GM12892 (cell line): ENCODE measurements at places on chromosomes 7 and 10.

GRCh38 chr10:100184840-100185239 lies 989 bp downstream of the ERLIN1 start:
- DNase-seq: no peak

GRCh38 chr10:29668628-29669027 lies 33.9 kb upstream of the SVIL start:
- DNase-seq: no peak

- no peak for DNase-seq
Observed at GRCh38 chr7:93535616-93536015, 38.9 kb downstream of the CALCR start.

DNA sequence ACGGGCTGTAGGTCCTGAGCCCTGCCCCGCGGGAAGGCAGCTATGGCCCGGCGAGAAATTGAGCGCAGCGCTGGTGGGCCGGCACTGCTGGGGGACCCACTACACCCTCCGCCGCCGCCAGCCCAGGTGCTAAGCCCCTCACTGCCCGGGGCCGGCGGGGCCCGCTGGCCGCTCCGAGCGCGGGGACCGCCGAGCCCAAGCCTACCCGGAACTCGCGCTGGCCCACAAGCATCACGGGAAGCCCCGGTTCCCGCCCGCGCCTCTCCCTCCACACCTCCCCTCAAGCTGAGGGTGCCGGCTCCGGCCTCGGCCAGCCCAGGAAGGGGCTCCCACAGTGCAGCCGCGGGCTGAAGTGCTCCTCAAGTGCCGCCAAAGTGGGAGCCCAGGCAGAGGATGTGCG lies 5.5 kb upstream of the CACUL1 start:
- DNase-seq: no peak

DNA sequence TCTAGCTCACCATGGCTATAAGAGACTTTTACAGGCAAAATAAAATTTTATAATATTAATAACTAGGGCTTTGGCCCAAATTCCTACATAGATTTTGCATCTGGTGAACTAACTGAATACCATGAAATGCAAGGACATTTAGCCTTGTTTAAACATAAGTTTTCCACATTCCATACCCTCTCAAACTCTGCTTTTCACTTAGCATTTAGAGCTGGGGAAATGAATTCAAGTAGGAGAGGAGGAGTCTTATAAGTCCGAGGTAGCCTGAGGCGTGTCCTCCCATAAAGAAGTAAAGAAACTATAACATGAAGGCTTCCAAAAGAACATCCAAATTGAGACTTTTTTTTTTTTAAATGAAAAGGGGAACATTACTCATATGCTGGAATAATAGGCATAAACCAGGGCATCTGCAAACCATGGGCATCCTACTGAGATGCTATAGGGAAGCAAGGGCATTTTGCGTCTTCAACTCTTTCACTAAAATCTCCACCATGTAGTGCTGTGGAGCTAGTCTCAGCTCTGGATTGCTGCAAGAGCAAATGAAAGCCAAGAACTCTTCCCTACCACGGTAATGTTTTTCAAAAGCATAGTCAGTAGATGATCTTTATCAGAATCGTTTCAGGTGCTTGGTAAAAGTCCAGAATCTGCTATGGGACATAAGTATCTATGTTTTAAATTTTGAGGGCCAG lies 79.1 kb downstream of the PALS2 start:
- DNase-seq: no peak

GRCh38 chr7:75572814-75573213 lies 80.7 kb downstream of the SPDYE5 start:
- no peak for DNase-seq

DNA sequence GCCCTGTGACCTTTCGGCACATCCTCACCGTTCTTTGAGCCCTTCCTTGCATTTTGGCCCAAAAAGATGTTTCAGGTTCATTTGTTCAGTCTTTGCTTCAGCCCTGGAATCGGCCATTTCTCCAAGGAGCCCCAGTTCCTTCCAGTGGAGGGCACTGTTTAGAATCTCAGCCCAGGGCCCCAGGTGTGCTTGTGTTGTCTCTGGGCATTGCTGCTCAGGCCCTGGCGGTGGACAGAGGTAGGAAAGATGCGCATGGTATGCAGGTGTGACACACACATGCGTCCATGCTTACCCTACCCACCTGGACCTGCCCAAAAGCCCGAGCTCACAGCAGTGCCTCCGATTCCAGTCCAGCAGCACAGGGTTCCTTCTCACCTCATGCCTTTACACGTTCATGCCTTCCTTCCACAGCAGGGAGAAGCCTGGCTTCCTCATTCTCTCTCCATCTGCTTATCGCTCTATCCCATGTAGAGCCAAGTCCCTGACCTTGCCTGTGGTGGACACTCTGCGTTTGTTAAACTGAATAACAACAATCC lies 70.6 kb downstream of the LHPP start:
- no peak for DNase-seq

DNA sequence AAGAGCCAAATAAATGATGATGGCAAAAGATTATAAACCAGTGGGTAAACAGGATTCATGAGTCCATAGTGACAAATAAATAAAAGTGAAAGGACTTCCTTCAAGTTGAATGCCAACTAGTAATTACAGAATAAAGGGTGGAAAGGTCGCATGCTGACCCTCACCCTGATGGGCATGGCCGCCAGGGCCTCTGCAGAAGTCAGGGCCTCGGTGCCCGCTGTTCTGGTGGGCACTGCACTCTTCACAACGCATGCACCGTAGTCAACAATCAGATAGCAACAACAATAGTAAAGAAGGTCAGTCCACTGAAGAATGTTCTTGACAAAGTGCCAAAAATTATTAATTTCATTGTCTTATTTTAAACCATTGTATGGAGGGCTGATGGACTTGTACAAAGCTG lies 123.2 kb upstream of the LANCL2 start:
- DNase-seq: no peak

DNA sequence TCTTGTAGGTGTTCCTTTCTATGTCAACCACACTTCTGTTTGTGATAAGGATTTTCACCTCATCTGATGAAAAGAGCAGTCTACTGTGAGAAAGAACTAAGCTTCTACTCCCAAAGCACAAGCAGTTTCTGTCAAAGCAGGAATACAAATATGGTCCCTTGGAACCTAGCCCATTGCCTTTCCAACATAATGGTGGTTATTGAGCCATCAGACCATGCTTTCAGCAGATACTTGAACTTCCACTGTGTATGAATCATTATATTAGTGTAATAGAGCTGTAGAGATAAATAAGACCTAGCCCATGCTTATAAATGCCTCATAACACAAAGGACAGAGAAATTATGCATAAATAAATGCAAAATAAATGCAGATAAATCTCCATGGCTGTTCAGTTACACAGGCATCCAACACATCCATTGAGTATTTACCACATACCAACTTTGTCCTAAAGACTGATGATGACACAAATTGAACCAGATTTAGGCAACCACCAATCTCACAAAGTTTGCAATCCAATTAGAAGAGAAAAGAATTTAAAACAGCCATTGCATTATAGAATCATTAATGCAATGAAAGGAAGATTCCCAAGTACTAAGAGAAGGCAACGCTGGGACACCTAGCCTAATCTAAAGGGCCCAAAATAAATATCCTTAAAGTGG lies 729.4 kb upstream of the C7orf33 start:
- no peak for DNase-seq

DNA sequence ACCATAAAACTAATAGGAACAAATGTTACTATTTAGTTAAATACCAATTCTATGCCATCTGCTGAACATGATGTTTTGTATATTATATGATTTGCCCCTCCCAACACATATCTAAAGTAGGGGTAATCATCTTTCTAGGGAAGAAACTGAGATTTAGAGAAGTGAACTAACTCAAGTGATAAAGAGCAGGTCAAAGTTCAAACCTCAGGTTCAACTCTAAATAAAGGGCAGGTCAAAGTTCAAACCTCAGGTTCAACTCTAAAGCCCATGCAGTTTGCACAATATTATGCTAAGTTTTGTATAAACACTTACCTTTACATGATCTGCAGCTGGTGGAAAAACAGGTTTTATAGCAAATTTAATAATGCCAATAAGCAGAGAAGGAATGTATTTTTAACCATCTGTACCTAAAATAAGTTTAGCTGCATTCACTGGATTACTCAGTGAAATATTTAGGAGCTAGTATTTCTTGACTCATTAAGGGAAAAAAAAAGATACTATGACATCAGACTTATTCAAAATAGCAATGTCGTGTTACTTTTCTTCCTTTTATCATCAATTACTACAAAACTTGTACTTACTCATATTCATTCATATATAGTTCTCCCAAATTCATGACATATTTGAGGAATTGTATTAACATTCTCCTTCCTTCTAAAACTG lies 1194.3 kb upstream of the CELF2 start:
- no peak for DNase-seq

GRCh38 chr7:132857031-132857430 lies 224.9 kb downstream of the CHCHD3 start:
- no peak for DNase-seq

DNA sequence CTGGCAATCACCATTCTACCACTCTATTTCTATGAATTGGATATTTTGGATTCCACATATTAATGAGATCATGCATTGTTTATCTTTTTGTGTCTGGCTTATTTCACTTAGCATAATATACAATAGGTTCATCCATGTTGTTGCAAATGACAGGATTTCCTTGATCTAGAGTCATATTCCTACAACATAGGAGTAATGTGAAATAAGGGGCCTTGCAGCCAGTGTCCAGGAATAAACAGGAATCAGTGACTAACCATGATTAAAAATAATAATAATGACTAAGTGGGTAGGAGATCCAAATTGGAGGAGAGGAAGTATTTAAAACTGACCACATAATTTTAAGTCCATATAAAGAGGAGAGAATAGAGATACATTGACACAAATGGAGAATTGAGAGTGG lies 49.9 kb downstream of the SCIN start:
- no peak for DNase-seq

GRCh38 chr7:20224025-20224424 lies 6.8 kb upstream of the MACC1 start:
- no peak for DNase-seq

DNA sequence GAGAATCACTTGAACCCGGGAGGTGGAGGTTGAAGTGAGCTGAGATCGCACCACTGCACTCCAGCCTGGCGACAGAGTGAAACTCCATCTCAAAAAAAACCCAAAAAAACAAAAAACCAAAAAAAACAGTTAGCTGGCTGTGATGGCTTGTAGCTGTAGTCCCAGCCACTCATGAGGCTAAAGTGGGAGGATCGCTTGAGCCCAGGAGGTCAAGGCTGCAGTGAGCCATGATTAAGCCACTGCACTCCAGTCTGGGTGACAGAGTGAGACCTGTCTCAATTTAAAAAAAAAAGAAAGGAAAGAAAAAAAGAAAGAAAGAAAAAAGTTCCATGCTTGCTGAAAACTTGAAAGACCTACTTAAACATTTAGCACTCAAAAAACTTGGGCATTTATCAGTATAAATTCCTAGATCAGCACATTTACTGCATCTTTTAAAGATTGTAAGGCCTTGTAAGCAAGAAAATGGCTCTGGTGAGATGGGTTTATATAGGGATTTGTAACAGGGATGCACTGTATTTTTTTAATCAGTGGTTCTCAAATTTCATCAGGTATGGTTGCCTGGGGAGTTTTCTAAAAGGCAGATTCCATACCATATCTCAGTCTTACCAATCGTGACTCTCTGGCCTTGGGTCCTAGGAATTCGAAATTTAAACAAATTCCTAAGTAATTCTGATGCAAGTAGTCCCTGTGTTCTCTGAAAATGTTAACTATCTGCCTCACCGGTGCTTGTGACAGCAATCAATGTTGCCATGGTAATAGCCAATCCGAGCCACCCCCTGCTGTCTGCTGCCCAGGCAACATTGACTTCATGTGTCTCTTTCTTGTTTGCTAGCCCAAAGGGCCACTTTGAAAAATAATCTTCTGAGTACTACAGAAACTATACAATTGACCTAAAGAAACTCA lies 11.5 kb upstream of the NT5C2 start:
- DNase-seq: no peak

DNA sequence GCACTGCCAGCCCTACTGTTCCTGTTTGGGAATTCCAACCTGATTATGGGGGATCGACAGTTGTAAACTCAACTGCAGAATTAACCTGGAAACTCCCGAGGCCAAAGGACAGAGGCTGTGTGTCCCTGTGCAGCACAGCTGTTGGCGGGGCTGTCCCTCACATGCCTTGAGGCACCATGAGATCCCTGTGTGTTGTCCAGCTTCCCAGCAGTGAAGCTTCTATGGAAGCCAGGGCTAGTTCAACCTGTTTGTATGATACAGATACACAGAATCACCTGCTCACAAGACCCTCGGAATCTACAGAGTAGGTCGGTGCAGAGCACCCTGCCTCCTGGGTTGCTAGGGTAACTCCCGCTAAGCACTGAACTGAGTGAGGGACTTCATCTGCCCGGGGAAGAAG lies 61.0 kb upstream of the EFCAB10 start:
- DNase-seq: no peak

- no peak for DNase-seq
Observed at GRCh38 chr10:72753760-72754231, 61.9 kb downstream of the MCU start.

GRCh38 chr7:50315739-50316671 lies 11.5 kb downstream of the IKZF1 start:
- DNase-seq: no peak

- no peak for DNase-seq
Observed at GRCh38 chr7:47596502-47597202, 14.7 kb upstream of the TNS3 start.

DNA sequence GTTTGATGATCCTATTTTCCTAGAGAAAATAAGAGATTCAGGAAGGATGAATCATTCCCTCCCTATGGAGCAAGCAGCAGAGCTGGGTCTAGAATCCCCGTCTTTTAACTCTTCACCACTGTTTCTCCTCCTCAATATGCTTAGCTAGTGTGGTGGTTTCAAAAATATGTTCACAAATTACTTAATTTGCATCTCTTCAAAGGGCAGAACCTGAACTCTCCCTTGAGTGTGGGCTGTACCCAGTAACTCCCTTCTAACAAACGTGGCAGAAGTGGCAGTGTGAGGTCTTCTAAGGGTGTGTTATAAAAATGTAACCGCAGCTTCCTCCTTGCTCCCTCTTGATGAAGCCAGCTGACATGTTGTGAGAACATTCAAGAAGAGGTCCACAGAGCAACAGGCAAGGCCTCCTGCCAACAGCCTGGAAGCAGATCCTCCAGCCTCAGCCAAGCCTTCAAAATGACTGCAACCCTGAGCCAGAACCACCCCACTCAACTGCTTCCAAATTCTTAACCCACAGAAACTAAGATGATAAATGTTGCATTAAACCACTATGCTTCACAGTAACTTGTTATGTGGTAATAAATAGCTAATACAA lies 36.6 kb downstream of the SRPK2 start:
- peak; percentile 31 for DNase-seq

DNA sequence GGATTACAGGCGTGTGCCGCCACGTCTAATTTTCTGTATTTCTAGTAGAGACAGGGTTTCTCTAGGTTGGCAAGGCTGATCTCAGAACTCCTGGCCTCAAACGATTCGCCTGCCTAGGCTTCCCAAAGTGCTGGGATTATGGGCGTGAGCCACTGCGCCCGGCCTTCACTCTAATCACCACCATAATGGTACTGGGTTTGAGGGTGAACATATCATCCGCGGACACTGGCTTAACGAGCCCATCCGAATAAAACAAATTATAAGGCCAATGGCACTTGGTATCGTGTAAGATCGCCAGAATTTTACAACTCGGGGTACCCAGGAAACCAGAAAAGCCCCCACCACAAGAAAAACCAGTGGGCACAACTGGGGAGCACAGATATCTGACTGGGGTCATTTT lies 580 bp downstream of the FAM200A start:
- DNase-seq: no peak
